ENCODE measurements at places on chromosomes 7 and 10.

DNA sequence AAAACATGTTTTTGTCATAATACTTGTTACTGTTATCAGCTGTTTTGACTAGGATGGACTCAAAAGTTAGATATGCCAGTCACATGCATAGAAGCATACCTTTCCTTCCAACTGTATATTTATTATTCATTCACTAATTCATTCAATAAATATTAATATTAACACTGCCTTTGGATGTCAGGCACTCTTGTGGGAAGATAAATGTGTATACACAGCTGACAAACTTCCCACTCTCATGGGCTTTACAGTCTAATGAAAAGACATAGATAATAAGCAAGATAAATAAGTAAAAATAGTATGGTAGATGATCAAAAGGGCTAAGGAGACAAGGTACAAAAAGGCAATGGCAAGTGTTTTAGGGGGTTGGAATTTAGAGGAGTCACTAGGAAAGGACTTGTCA lies 180.1 kb upstream of the SMIM30 start:
- no peak for DNase-seq

DNA sequence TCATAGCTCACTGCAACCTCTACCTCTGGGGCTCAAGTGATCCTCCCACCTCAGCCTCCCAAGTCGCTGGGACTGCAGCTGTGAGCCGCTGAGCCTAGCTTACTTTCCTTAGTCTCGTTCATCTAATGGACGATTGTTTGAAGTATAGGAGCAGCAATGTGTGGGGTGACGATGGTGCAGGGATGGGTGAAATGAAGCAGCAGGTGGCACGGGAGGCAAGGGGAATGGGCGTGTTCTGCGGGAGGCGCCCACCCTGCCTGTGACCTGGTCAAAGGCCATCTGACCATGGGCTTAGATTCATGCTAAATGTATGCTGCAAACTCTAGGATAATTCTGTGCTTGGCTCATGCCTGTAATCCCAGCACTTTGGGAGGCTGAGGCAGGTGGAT lies 210.7 kb downstream of the MAD1L1 start:
- DNase-seq: no peak

- no peak for DNase-seq
Measured at GRCh38 chr7:141585592-141586510, 34.6 kb downstream of the AGK start.

GRCh38 chr7:73345538-73345937 lies 17.6 kb downstream of the FKBP6 start:
- DNase-seq: no peak

DNA sequence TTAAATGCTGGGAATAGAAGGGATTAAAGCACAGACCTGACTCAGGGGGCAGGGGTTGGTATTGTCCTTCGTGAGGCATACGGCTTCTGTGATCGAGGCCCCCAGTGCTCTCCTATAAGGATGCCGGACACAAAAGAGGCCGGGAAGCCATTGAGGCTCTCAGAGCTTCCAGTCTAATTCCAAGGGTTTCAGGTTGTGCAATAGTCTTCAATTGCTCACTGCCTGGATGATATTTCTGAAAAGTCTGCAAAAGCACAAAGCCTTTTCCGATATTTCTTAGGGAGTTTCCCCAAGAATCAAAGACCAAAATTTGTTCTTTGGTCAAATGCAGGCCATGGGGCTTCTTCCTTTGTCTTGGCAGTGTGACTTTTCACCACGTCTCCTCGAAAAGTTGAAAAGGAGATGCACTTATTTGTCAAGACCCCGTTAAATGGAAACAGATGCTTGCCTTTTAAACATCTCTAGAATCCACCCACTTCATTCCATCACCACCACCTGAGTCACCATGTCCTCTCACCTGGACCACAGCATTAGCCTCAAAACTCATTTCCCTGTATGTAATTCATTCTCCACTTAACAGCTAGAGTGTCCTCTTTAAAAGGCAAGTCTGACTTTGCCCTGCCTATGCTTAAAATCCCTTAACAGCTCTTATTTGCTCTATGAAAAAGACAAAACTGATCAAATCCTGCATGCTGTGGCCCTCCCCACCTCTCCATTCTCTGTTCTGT lies 134.8 kb upstream of the NAMPT start:
- no peak for DNase-seq

- DNase-seq: no peak
Measured at GRCh38 chr7:80392229-80393169, 119.4 kb downstream of the GNAT3 start.

DNA sequence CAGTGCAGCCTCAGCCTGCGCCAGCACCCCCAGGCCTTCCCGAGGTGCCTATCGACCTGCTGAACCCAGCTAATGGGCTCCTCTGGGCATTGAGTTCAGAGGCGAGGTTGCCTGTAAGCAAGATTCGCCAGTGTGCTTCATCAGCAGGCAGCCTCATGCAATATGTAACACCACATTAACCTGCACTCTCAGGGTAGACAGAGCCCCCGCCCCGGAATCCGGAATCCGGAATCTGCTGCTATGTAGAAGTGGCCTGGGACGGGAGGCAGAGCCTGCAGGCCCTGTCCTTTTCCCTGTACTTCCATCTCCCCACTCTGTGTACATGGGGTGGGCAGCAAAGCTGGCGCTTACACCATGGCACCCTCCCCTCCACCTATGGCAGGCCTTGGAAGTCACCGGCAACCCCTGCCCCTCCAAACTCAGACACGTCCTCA lies 83.9 kb upstream of the RET start:
- DNase-seq: no peak

GRCh38 chr10:79221110-79222051 lies 125.9 kb upstream of the PPIF start:
- DNase-seq: no peak

- no peak for DNase-seq
Measured at GRCh38 chr7:105245398-105246114, 143.2 kb downstream of the SRPK2 start.

GRCh38 chr10:22321156-22321923 lies 441 bp downstream of the BMI1 start:
- DNase-seq: peak; percentile 77

DNA sequence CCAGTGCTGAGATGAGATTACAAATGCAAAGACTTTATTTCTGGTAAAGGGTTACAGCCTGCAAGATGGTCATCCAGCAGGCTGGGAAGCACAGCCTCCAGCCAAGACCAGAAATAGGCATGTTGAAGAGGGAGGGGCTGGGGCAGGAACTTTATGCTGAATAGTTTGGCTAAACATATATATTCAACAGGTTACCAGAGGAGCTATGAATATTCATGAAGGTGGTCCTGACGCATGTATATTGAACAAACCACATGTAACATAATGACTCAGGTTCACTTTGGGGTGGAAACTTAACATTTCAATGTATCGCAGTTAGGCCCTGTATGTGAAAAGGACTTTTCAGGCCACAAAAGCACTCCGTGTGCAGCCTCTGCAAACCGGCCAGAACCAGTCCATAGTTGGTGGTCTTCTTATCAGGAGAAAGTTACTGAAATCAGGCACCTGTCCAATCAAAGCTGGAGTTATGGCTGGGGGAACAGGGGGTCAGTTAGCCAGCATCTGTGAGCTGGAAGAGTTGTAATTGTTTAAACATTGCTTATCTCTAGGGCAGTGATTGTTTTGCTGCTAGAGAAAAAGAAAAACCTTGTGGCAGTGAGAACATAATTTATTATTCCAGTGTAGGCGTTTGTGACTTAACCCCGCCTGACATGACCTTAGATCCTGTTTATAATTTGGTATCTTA lies 372.9 kb upstream of the AUTS2 start:
- DNase-seq: no peak

DNA sequence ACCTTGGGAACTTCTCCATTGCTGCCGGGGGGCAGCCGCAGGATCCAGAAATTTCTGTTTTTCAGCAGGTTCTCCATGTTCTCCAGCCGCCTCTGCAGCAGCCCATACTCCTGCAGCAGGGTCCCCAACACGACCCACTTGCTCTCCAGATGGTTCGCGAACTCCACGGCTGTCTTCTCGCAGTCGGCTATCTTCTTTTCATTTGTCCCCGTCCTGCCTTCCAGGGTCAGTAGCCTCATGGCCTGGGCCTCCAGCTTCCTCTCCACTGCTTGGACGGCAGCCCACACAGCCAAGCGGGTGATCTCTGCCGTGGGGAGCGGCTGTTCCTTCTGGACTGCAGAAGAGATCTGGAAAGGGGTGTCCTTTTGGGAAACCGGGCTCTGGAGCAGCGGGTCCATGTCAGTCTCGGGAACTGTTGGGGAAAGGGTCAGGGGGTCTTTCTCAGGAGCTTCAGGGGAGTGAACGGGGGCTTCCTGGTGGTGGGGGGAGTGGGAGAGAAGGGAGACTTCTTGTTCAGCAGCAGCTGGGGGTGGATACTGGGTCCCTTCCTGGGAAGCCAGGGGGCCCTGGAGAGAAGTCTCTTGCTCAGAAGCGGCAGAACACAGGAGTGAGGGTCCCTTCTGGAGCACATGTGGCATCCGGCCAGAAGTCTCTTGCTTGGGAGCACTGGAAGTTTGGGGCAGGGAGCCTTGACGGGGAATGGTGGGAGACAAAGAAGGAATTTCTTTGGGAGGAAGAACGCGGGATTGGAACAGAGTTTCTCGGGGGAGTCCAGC lies 5.5 kb downstream of the ZNF777 start:
- DNase-seq: no peak

DNA sequence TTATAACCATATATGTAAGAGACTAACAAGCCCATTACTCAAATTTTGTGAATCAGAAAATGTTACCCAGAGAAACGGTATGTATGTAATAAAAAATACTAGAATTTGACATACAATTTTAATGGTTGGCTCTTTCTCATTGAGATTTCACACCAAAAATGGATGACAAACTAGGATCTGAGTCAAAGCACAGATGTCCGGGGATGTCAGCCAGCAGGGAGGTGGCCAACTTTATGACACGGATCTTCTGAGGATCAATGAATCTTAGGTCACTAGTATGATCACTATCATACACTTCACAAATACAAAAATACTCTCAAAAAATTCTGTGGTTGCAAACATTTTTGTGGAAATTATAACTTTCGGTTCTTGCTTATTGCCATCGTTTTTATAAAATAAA lies 173.5 kb upstream of the NFE2L3 start:
- no peak for DNase-seq

DNA sequence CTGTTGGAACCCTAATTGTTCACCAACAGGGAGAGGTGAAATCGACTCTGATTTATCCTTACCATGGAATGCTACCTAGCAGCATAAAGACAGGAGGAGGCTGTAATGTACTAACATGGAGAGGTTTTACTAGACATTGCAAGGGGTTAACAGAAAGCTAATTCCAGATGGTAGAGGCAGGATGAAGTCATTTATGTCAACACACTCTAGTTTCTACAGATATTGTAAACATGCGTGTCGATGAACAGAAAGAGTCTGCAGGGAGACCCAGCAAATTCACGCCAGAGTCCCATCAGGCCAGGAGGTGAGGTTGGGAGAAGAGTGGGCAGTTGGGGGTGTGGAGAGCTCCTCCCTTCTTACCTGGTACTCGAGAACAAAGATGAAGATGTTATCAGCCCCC lies 7.0 kb downstream of the NPC1L1 start:
- no peak for DNase-seq

GRCh38 chr7:129212596-129212995 lies 12.2 kb upstream of the AHCYL2 start:
- DNase-seq: no peak

DNA sequence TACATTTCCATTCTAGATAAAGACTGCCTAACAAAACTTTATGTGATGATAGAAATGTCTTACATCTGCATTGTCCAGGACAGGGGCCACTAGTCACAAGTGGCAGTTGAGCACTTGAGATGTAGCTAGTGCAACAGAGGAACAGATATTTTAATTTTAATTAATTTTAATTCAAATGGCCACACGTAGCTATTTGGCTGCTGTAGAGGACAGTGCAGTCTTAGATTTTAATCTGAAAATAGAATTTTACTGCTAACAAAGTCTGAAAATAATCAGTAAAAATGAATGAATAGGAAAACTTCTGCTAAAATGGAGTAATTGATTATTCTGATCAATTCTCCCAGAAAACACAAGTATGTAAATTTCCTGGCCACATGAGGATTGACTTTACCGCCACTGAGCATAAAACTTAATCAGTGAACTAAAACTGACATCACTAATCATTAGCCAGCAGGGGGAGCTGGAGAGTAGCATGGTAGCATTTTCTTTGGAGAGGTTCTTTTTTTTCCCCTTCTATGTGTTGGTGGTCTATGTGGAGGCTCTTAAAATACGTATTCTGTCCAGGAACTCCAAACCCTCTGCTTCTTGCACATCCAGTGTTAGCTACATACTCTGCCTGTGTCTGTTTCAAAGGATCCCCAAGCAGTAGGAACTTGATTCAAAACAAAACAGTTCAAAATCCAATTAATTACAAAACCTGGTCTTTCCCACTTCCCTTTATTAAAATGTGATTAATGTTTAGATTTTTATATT lies 52.1 kb downstream of the TSPAN12 start:
- peak; percentile 39 for DNase-seq

GRCh38 chr7:52344015-52344414 lies 691.4 kb upstream of the POM121L12 start:
- DNase-seq: no peak

- DNase-seq: no peak
Measured at GRCh38 chr7:117262546-117262945, 60.3 kb downstream of the WNT2 start.

GRCh38 chr10:12727832-12728215 lies 273.7 kb downstream of the CCDC3 start:
- DNase-seq: no peak

- DNase-seq: no peak
Measured at GRCh38 chr10:31694126-31694685, 234.4 kb downstream of the ARHGAP12 start.

DNA sequence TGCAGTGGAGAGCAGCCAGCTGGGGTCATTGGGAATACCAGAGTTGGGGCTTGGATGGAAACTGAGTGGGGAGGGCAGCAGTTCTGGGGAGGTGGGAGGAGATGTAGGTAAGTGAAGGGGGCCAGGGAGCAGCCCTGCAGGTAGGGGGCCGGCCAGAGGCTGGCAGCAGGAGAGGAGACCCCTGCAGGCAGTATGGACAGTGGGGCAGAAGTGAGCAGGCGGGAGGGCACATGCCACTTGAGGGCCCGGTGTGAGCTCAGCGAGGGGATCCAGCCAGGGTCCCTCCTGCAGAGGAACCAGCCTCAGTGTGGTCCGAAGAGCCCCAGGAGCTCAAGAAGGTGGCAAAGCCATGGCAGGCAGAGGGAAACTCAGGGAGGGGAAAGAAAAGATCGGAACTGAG lies 75.4 kb downstream of the WDR11 start:
- no peak for DNase-seq

DNA sequence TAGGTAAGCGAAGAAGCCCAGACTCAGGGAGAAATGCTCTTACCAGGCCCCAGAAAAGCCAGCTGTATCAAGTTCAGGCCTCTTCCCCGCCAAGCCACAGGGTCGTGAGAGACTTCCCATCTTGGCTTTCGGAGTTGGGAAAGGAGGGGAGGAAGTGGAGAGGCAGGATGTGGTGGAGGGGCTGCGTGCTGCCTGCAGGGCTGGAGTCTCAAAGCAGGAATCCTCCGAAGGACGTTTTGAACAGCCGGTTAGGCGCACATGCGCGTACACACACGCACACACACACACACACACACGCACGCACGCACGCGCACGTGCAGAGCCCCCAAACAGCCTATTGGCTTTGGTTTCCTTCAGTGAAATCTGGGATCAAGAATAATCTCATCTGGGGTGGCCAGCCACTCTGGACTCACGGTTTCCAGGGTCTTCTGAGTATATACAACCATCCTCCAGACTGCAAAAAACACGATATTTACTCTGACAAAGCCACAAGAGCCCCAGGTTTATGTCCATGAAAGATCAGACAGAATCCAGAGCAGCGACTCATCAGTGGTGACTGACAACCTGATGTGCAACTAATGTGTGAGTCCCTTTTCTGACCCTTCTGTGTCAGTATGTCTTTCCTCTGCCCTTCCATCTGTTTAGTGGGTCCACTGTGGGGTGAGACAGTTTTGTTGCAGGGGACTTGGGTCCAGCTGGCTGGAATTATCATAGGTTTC lies 115.0 kb upstream of the ZNF438 start:
- no peak for DNase-seq

- no peak for DNase-seq
Measured at GRCh38 chr10:84306751-84307384, 21.5 kb upstream of the CCSER2 start.

Data from CD4-positive, alpha-beta memory T cell (primary cell).